ENCODE measurements at places on chromosomes 2 and 18.

DNA sequence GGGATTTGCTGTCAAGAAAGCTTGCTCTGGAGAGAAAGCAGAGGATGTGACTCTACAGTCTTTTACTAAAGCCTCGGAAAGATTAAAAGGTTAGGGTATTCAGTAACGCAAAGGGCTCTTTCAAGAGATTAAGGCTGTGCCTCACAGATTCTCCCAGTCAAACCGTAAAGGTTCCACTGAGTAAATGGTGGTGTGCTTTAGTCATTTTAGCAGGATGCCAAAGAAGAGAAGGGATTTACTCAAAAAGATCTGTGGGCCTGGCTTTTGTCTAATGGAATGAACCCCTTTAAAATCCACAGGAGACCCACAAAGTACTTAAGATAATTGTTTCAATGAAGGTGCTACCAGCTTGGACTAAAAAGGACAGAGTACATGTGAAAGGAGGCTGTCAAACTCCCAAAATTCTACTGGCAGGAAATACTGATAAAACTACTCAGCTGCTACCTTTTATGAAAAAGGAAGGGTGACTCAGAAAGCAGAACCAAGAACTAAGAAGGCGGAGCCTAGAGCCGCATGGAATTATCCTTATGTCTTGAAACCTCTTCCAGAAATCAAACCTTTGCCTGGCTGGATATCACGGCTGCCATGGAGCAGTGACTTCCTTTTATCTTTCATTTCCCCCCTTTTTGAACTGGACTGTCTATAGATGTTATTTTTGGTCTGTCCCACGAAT lies 670.2 kb upstream of the ZEB2 start:
- DNase-seq = no peak

DNA sequence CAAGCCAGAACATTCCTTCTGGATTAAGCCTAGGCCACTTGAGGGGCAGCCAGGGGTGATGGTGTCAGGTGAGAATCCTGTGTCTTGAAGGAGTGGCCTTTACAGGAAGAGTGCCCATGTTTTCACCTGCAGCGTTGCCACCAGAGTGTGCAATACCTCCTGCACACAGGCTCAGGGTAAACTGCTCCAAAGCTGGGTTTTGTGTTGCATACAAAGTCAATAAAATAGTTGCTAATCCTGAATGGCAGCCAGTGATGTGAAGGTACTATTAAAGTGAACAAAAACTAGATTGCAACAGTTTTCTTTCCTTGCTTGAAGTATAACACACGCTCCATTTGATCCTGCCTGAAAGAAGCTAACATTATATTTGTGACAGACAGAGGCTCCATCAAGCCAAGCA lies 64.4 kb upstream of the NRP2 start:
- no peak for DNase-seq

- no peak for DNase-seq
These were observed 8.8 kb upstream of the NAB1 start for GRCh38 chr2:190640117-190640516.

- DNase-seq = no peak
These were observed 59.5 kb downstream of the SCN3A start for GRCh38 chr2:165144315-165144714.

DNA sequence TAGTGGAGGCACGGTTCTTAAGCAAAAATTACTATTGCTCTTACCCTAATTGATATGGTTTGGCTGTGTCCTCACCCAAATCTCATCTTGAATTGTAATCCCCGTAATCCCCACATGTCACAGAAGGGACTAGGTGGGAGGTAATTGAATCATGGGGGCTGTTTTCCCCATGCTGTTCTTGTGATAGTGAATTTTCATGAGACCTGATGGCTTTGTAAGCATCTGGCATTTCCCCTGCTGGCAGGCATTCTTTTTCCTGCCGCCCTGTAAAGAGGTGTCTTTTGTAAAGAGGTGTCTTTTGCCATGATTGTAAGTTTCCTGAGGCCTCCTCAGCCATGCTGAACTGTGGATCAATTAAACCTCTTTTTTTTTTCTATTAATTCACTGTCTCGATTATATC lies 1691.8 kb upstream of the SLC39A10 start:
- DNase-seq = no peak

DNA sequence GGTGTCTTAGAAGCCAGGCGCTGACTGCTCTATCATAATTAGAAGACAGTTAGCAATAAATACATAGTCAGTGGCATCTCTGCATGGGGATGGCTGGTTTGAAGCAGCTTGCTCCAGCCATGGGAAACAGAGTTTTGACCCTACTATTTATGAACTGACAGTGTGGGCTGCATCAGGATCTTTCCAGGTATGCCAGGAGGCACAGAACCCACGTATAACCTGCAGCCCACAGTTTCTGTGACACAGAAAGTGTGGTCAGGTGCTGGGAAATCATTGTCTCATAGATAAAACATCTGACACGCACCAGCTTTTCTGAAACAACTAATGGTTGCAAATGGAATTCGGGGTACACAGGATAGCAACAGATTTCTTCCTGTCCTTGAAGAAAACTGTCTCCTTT lies 34.7 kb downstream of the INPP4A start:
- DNase-seq = no peak

DNA sequence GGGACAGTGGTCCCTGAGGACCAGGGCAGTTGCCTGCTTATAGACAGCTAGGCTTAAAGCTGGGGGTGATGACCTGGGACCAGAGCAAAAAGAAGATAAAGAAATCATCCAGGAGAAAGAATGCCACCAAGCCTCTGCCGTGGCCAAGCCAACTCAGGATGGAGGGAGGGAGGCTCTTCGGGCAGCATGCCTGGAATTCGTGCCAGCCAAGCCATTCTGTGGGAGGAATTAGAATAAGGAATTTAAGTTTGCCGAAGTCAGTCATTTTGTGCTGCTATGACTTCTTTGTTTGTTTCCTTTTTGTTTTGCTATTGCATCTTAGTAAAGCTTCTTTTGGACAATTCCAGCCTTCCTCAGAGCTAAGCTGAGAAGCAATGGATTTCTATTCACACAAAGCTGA lies 124.1 kb downstream of the EN1 start:
- no peak for DNase-seq

GRCh38 chr2:236862961-236863728 lies 222.5 kb upstream of the COPS8 start:
- peak; percentile 50 for DNase-seq

DNA sequence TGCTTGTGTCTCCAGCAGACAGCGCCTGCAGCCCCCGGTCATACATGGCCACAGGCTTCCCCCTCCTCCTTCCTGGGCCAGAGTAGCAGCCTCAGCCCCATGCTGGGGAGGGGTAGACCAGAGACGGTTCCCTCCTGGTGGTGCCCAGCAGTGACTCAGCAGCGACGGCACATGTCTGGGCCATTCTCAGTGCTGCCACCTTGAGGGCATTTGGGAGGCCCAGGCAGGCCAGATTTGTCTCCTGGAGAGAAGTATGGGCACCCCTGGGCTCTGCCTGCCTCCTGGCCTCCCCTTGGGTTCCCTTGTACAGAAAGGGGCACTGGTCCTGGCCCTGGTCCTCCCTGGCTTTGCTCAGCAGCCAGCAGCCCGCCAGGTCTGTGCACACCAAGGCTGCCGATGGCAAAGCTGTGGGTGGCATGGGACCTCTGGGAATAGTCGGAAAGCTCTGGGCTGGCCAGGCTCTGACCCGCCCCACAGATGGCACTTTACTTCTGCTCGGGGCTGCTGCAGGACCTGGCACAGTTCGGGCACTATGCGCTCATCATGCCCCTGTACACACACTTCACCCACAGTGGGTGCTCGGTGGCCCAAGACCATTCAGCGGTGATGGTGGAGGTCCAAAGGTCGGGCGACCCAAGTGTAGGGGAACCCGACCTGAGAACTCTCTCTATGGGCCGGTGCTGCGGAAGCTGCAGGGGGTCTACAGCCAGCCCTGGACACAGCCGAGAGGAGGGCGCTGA lies 11.4 kb upstream of the ALPI start:
- no peak for DNase-seq

DNA sequence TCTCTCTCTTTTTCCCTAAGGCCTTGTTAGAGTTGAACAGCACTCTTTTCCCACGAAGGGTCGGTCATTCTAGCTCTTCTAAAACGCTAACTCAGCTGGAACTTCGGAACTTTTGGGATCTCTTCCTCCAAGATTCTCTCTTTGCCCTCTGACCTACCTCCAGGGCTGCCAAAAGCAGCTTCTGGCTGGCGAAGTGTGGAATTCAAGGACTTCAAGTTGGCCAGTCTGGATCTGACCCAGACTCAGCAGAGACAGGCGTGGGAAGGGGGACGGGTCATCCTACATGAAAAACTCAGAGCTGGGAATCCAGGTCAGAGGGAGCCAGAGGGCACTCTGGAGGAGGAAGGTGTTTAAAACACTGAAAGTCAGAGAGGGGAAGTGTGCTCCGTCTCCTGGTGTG lies 305.5 kb upstream of the HDAC4 start:
- DNase-seq = peak; percentile 53

DNA sequence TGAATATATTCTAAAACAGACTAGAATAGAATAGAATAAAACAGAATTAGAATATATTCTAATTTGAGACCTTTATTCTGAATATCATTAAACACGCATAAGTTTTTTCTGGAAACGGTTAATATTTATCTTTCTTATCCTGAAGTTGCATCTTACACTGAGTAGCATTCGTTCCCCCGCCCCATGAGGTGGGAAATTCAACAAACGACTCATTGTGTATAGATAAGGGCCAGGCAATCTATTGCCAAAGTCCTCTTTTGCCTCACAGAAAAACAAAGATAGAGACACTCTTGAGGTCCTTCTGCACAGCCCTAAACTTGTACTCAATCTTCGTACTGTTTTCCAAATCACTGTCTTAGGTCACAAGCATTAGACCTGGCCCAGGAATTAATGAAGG lies 98.1 kb downstream of the COL6A3 start:
- no peak for DNase-seq

DNA sequence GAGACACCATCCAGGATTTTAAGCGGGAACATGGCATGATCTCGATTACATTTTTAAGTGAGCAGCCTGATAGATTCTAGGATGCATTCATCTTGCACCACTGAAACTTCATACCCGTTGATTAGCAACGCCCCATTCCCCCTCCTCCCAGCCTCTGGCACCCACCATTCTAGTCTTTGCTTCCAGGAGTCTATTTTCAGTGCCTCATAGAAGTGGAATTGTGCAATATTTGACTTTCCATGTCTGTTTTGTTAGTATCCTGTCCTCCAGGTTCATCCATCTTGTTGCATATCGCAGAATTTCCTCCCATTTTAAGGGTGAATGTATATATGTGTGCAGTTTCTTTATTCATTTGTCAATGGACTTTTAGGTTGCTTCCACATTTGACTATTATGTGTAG lies 20.9 kb upstream of the SLC66A3 start:
- DNase-seq = no peak

DNA sequence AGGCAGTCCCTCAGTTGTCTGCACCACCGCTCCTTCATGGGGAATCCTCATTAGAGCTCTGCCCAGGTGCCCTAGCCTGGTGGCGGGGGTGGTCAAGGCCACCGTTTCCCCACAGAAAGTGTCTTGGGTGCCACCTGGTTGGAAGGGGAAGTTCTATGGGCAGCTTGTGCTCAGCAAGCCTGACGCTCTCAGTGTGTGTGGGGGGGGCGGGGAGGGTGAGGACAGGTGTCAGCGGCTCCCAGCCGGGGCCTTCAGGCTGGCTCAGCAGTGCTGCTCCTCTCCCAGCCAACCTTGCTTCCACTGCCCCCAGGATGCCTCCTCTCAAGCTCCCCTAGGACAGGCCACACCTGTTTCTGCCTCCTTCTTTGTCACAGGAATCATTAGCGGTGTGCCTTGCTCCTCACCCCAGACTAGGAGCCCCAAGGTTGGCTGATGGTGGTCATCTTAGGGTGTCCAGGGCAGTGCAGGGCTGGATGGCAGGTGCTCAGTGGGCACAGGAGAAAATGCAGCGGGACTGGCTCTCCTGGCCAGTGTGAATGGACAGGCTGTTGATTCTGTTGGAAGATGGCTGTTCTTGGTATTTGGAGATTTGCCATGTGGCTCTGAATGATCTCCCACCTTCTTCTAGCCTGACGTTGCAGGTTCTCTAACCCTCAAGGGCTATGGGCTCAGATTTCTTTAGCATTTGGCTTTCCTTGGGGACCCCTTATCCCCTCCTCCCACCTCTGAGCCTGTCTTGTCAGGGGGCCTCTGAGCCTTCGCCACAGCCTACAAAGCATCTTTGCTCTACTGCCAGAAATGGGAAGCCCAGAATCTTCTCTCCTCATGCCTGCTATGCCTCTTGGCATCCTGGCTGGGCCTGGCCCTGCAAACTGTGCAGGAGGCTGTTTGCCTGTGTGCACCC lies 185.8 kb upstream of the HS6ST1 start:
- peak; percentile 59 for DNase-seq

DNA sequence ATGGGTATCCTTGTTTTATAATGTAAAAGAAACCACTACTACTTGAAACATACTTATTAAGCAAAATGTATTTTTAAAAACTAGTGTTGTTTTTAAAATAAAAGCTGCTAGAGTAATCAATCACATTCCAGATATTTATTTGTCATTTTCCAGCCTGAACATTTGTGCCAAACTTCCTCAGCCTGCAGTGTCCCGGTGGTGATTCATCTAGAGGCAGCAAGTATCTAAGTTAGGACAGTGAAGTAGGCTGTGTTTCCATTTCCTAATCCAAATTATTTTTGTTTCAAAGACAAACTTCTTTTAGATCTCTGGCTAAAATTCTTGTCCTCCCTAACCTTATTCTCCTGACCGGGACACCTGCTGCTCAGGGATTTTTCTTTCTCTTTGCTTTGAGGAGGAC lies 12.8 kb upstream of the GCG start:
- no peak for DNase-seq

- no peak for DNase-seq
These were observed 5.8 kb upstream of the ARID5A start for GRCh38 chr2:96530474-96531357.

DNA sequence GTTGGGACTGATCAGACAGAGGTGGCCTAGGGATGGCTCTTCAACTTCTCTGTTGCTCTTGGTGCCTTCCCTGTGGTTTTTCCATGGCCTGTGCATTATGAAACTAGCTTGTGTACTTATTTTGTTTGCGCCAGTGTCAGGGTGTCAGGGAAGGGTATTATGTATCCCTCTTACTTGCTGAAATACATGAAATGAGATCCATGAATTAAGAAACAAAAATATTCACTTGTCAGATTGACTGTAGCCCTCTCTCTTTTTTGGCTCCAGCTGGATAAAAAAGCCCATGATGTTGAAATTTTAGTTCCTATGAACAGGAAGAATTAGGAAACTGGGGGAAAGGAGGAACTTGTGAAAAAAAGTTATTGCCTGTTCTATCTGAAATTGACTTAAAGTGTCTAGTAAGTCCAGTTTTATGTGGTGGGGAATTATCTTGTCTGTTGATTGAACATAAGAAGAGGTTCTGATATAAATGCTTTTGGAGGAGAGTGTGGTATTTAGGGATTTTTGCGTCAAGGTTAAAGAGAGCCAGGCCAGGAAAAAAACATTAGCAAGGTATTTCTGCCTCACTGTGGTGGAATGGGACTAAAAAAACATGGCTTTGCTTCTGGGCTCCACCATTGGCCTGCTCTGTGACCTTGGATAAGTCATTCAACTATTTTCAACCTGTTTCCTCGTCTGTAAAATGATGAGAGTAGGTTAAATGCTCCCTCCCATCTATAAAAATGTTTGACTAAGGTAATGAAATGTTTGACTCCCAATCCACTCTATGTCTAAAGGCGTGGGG lies 12.0 kb downstream of the UGP2 start:
- DNase-seq = no peak

Measured in coronary artery (tissue), 2 donors.